ENCODE measurements at places on chromosomes 6 and 20.

DNA sequence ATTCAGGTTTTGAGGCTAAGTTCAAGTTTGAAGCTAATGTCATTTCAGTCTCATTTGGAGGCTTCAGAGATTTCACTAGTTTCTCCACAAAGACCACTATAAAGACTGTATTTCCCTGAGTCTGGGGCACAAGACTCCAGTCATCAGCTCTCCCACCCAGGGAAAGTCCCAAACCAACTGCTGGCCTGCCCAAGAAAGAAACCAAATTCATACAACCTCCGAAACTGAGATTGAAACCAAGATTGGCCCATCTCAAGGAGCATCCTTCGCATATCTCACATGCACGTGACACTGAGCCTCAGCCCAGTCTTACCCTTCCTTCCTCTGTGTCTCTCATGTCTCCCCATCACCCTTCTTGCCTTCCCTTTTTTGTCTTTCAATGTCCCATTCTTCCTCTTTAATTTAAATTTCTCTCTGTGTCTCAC is 3.5 kb upstream of the LTA start:
- DNase-seq = no peak

DNA sequence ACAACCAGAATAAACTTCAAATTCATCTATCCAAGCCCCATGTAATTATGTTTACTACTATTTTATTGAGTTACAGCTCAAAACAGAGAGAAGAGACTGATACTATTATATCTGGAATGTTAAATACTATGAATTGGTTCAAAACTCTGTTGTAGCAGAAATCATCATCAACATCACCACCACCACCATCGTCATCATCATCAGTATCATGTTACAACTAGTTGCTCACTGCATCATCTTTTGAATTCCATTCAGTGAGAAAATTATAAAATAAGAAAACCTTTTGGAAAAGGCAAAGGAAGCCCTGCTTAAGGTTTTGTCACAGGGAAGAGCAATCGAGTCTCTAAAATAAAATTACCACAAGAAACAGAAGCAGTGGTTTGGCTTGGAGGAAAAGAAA is 36.2 kb upstream of the THEMIS start:
- no peak for DNase-seq

DNA sequence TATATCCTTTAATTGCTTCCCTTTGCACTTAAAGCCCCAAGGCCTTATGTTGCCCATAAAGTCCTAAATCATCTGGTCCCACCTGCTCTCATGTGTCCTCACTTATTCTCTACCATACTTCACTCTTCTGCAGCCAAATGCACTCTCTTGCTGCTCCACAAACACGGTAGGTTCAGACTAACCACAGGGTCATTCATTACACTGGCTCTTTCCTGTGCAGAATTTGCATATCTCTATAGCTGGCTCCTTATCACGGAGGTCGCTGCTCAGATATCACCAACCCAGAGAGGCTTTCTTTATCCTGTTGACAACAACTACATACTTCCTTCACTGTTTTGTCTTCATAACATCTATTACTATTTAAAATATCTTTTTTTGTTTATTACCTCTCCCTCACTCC is 86.8 kb downstream of the MOXD1 start:
- no peak for DNase-seq

DNA sequence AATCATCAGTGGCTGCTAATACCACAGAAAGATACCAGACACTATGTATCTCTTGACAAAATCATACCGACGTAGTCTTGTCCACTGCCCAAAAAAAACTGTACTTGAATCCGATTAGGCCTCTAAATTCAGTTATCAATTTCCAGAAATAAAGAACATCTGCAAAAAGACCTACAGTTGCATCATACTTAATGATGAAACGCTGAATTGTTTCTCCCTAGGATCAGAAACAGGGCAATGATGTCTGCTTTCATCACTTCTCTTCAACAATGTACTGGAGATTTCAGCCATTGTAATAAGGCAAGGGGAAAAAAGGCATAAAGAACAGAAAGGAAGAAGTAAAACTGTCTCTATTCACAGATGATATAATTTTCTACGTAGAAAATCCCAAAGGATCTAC is 152.0 kb downstream of the TASP1 start:
- DNase-seq = no peak

DNA sequence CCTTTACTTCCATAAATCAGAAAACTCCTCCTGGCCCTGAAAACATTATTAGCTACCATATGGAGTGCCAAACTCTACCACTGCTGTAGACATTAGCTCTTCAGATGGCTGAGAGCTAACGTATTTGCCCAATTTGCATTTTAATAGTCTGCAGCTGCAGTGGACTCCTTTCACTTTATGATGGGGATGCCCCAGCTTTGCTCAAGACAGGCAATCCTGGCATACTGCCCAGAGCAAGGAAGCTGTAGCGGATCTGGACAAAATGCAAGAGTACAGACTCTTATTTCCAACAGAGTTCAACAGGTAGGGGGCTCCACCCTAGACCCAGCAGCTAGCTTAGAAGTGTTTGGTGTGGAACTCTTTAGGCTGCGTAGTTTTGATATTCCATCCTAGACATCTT is 246.7 kb downstream of the FOXC1 start:
- no peak for DNase-seq

DNA sequence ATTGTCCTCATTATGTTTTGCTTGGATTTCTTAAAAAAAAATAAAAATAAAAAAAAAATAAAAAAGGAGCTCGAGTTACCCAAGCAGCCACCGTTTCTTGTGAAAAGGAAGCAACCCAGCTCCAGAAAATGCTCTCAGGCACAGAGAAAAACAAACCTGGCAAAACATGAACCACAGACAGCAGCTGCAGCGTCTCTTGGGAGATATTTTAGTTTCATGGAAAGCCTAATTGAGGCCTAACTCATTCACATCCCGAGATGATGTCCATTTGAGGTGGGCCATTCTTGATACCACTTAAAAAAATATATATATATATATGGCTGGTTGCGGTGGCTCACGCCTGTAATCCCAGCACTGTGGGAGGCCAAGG is 13.7 kb upstream of the MRAP2 start:
- DNase-seq = no peak
